NCI-H524 treated with DMSO at 0.1 percent for 48 hours (cell line): ENCODE measurements at places on chromosomes 1 and 21.

GRCh38 chr1:184021728-184022127 is 15.8 kb downstream of the COLGALT2 start:
- no peak for DNase-seq

DNA sequence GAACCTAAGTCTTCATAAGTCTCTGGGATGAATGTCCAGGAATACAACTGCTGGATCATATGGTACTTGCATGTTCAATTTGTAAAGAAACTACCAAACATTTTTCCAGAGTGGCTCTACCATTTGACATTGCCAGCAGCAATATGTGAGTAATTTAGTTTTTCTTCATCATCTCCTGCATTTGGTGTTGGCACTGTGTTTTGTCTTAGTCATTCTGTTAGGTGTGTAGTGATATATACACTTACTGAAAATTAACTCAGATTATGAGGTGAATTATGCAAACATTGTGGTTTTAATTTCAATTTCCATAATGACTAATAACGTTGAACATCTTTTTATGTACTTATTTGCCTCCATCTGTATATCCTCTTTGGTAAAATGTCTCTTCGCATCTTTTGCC is 138.7 kb downstream of the LRRC40 start:
- DNase-seq: no peak

DNA sequence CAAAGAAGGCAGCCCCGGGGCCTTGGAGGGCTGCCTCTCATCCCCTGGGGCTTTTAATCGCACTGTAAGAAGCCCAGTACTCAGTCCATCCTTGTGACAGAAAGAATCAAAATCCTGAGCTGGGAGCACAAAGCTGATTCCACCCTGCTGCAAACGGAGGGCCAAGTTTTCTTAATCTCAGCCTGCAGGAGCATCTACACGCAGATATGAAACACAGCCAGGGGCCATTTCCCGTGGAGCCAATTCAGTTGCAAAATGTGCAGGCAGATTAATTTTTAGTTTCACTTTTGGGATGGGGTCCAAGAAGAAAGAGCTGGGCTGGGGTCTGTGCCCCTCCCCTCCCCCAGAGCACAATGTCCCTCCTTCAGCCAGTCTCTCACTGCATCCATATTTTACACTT is 4.4 kb downstream of the LYPD8 start:
- DNase-seq: no peak

- DNase-seq: no peak
Measured at GRCh38 chr1:227169343-227169742, 148.9 kb downstream of the CDC42BPA start.

- DNase-seq: no peak
Measured at GRCh38 chr1:23337869-23338268, 6.2 kb downstream of the HNRNPR start.

DNA sequence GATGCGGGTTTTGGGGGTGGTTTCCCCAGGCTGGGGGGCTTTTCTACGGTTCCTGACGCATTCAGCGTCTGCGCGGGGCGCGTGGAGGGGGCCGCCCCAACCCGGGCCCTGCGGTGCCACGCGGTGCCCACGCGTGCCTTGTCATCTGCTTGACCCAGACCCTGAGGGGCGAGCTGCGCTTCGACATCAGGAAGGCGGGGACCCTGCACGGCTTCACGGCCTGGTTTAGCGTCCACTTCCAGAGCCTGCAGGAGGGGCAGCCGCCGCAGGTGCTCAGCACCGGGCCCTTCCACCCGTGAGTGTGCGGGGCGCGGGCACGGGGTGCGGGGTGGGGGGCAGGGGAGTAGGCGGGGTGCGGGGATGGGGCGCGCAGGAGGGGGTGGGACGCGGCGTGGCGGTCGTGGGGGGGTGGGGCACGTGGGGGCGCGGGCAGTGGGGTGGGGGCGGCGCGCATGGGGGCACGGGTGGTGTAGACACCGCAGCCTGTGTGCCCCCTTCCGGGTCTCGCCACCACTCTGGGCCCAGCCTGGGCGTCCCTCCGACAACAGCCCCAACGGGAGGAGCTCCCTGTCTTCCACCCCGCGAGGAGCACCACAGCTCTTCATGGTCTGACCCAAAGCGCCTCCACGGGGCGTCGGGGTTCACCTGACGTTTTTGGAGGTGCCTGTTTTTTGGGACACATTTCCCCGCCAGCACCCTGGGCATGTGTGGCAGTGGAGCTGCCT is 26.3 kb downstream of the PRMT2 start:
- no peak for DNase-seq
